ENCODE measurements at places on chromosomes 4 and X.

GRCh38 chr4:108851366-108851765 lies 88.5 kb upstream of the ETNPPL start:
- no peak for DNase-seq

- no peak for DNase-seq
Observed at GRCh38 chr4:173446416-173446815, 47.5 kb upstream of the SCRG1 start.

DNA sequence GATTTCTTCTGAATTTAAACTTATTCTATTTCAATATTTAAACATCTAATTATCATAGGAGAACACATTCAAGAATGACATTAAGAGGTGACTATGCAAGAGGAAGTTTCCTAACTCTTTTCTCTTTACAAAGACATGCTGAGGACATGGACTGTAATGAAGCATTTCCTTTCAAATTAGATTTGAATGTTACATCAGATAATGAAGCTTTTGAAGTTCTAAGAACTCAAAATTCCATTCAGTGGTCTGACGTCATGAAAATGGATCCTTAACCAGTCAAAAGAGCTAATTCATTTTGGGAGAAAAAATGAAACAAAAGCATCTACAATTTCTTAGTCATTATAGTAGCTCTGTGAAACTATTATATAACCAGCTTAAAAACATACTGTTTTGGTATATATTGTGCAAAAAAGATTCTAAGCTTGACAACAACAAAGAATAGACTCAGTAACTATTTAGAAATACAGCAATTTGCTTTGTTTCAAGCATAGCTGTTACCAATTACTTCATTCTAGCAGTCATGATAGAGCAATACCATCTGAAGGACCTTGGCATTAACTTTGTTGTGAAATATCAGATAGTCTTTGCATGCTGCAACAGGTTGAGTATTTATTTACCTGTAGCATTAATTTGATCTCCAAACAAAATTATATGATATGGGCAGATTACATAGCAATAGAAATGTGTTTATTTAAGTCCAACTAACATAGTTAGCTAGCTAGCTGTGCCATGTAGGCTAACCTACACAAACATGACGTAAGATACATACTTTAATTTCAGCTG lies 13.7 kb upstream of the DTHD1 start:
- no peak for DNase-seq

- no peak for DNase-seq
Observed at GRCh38 chrX:29348288-29348687, 761.0 kb downstream of the IL1RAPL1 start.

Measured in HepG2 (cell line).